ENCODE measurements at places on chromosomes 7 and 10. TPM values are rescaled to one million over a fixed set of nuclear protein-coding genes. Genes with fewer than 3 reads are reported as not detected.
A peak's percentile ranks its signal among the peaks of the same experiment; 100 is the strongest.

DNA sequence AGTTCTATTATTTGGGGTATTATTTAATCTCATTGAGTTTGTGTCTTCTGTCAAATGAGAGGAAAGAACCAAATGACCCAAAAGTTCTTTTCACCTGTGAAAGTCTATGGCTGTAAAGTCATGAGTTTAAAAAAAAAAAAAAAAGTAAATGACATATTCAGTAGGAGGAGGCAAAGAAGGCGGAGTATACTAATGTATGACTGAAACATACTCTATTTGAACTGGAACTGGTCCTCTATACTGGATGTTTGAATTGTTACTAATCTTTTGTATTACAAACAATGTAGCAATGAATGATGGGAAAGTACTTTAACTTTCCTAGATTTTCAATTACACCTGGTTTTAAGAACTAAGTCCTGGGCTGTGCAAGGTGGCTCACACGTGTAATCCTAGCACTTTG is 24.9 kb upstream of the GSAP start:
- H3K4me1 ChIP-seq = peaks cover 14% of the 10 kb centered on the region
- H3K4me3 ChIP-seq = no peak overlapping the region
- H3K27me3 ChIP-seq = no peaks in the 10 kb centered on the region
- no peak for DNase-seq
- H3K27ac ChIP-seq = no peak overlapping the region
- H3K36me3 ChIP-seq = no peaks in the 10 kb centered on the region

- H3K36me3 ChIP-seq = no peaks in the 10 kb centered on the region
- no peaks in the 10 kb centered on the region for H3K27me3 ChIP-seq
- H3K4me3 ChIP-seq = no peak overlapping the region
- H3K27ac ChIP-seq = no peak overlapping the region
- no peak for DNase-seq
Measured at GRCh38 chr10:115214829-115215228, 121.7 kb downstream of the ATRNL1 start.

GRCh38 chr10:71708897-71709882 is 10.4 kb downstream of the C10orf105 start:
- no peaks in the 10 kb centered on the region for H3K36me3 ChIP-seq
- H3K27me3 ChIP-seq = peaks cover 8% of the 10 kb centered on the region
- DNase-seq = no peak
- H3K27ac ChIP-seq = no peak overlapping the region
- no peak overlapping the region for H3K4me3 ChIP-seq
- peaks cover 7% of the 10 kb centered on the region for H3K4me1 ChIP-seq

GRCh38 chr10:97371696-97372095 is 29.4 kb downstream of the RRP12 start:
- H3K4me3 ChIP-seq = no peak overlapping the region
- H3K27me3 ChIP-seq = no peaks in the 10 kb centered on the region
- H3K4me1 ChIP-seq = no peaks in the 10 kb centered on the region
- H3K27ac ChIP-seq = no peak overlapping the region
- DNase-seq = no peak
- peaks cover 35% of the 10 kb centered on the region for H3K36me3 ChIP-seq

DNA sequence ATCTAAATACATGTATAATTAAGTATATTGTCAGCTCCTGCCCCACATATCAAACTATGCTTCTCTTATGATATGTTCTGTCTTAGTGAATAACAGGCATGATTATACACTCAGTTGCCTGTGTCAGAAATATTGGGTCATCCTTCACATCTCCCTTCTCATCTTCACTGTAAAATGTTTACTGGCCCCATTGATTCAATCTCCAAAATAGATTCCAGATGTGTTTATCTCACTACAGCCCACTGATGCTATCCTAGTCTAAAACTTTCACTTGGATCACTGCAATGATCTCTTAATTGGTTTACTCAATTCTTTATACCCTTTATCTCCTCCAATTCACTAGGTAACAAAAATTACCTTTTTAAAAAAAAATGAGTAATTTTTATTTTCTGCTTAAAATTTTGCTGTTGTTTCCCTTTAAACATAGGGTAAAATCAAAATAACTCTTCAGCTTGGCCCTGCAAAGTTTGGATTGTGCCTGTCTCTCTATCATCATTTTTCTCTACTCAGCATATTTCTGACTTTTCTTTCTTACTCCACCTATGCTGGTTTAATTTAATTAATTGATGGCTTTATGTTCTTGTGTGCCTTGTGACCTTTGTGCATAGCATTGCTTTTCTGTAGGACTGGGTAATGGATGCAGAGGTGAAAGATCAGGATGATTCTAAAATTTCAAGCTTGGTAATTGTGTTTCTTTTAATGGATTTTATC is 233.9 kb upstream of the FOXP2 start:
- no peak overlapping the region for H3K4me3 ChIP-seq
- H3K36me3 ChIP-seq = no peaks in the 10 kb centered on the region
- H3K27ac ChIP-seq = no peak overlapping the region
- H3K27me3 ChIP-seq = no peaks in the 10 kb centered on the region
- H3K4me1 ChIP-seq = no peaks in the 10 kb centered on the region

DNA sequence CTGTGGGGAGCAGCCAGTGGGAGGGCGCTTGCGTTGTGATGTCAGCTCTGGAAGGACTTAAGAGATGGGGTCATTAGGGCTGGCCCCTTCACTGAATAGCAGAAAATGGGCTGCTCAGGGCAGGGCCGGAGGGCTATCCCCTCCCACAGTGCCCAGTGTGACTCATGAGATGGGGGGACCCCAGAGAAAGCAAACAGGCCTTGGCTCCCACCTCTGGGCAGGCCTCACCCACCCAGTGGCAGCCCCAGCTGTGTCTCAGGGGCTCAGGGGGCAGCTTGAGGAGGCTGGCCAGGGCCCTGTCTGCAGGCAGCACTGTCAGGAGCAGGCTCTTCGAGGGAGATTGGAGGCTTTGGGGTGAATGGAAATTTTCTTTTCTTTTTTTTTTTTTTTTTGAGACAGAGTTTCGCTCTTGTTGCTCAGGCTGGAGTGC is 168.3 kb downstream of the SLIT1 start:
- no peaks in the 10 kb centered on the region for H3K36me3 ChIP-seq
- no peaks in the 10 kb centered on the region for H3K27me3 ChIP-seq
- no peak overlapping the region for H3K4me3 ChIP-seq
- H3K4me1 ChIP-seq = peaks cover 8% of the 10 kb centered on the region
- no peak overlapping the region for H3K27ac ChIP-seq
- DNase-seq = no peak

- no peaks in the 10 kb centered on the region for H3K27me3 ChIP-seq
- H3K4me3 ChIP-seq = no peak overlapping the region
- peaks cover 3% of the 10 kb centered on the region for H3K36me3 ChIP-seq
- no peak for DNase-seq
- no peaks in the 10 kb centered on the region for H3K4me1 ChIP-seq
- H3K27ac ChIP-seq = no peak overlapping the region
Measured at GRCh38 chr10:127018298-127018650, 113.0 kb downstream of the DOCK1 start.

DNA sequence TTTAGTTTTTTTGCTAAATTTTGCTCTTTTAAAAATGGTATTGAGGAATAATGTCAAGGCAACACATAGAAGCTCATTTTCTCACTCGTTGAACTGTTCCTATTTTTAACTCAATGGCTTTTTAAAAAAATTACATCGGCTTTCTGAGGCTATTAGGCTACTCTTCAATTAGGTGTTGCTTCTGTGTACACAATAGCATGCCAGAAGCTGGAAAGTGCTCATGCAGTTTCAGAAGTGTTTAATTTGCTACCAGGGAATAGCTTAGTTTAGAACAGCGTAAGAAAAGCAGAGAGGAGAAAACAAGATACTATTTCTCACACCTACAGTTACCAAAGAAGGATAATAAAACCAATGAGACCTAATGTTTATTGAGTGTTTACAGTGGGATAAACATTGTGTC is 157.4 kb downstream of the NXPH1 start:
- H3K36me3 ChIP-seq = no peaks in the 10 kb centered on the region
- H3K27ac ChIP-seq = no peak overlapping the region
- H3K4me3 ChIP-seq = no peak overlapping the region
- H3K4me1 ChIP-seq = no peaks in the 10 kb centered on the region
- DNase-seq = no peak

- no peak overlapping the region for H3K4me3 ChIP-seq
- peaks cover 22% of the 10 kb centered on the region for H3K4me1 ChIP-seq
- H3K27me3 ChIP-seq = no peaks in the 10 kb centered on the region
- peak; percentile 81 for DNase-seq
- peak overlapping the region; percentile 89 for H3K27ac ChIP-seq
- H3K36me3 ChIP-seq = no peaks in the 10 kb centered on the region
Measured at GRCh38 chr7:141674171-141674671, 27.7 kb downstream of the DENND11 start.

DNA sequence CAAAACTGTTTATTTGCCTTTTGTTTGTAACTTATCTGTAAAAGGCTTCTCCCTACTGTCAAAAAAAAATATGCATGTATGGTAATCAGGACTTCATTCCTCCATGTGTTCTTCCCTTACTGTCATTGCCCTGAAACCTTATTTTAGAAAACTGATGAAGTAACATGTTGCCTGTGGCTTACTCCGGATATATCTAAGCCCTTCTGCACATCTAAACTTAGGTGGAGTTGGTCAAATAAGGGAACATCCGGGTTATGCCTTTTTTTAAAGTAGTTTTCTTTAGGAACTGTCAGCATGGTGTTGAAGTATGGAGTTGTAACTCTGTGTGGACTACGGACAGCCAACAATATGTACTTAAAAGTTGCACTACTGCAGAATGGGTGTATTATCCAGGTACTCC is 6.2 kb downstream of the SAR1A start:
- no peak overlapping the region for H3K4me3 ChIP-seq
- no peak for DNase-seq
- no peaks in the 10 kb centered on the region for H3K27me3 ChIP-seq
- H3K4me1 ChIP-seq = peaks cover 14% of the 10 kb centered on the region
- H3K27ac ChIP-seq = no peak overlapping the region

SFMBT2 gene
- 3.9 TPM for total RNA-seq

DNA sequence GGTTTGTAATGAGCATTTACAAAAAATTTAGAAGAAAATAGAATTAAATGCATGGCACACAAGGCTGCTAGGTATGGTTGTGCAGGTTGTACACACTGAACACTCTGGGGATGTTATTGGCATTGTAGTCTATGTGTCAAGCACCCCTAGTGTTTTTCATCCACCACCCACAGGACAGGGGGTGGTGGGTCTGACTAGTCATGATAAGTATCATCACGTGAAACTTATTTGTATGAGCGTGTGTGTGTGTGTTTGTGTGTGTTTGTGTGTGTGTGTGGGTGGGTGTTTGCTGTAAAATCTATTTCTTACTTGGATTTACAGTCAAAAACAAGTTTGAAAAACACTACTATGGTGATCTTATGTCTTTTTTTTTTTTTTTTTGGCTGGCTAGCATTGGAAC is 66.5 kb downstream of the MAP3K8 start:
- no peak for DNase-seq
- no peak overlapping the region for H3K27ac ChIP-seq
- no peaks in the 10 kb centered on the region for H3K4me1 ChIP-seq
- no peaks in the 10 kb centered on the region for H3K36me3 ChIP-seq
- peaks cover 9% of the 10 kb centered on the region for H3K27me3 ChIP-seq
- H3K4me3 ChIP-seq = no peak overlapping the region

DNA sequence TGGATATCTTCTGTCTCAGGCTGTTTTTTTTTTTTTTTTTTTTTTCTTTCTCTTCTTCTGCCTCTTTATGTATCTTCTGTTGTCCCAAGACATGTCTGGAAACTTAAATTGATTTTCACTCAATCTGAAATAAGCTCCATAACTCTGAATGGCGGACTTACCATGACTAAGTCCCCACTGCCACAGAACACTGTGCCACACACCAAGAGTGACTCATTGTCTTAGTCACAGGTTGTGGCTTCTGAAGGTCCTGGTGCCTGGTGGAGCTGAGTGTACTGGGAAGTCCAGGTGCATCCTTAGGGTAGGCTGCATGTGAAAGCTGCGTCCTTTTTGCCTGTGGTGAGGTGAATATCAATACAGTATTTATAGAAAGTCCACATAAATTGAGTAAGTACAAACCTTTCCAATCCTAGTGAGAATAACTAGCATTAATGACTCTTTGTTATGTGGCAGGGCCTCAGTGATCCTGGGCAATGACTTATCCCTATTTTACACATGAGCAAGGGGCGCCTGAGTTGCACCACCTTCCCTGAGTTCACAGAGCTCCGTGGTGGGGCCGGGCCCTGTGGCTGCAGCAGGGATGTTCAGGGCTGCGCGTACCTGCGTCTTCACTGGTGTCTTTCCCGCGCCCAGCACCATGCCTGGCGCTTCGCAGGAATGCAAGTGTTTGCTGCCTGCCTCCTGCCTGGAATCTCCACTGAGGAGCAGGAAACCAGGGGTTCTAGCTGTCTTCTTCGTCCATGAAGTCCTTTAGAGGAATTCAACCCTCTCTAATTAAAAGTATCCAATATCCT is 4.3 kb downstream of the PFKP start:
- H3K4me1 ChIP-seq = peaks cover 35% of the 10 kb centered on the region
- peak overlapping the region; percentile 80 for H3K27ac ChIP-seq
- no peak overlapping the region for H3K4me3 ChIP-seq
- peak; percentile 92 for DNase-seq
- peaks cover 9% of the 10 kb centered on the region for H3K36me3 ChIP-seq
- no peaks in the 10 kb centered on the region for H3K27me3 ChIP-seq

DNA sequence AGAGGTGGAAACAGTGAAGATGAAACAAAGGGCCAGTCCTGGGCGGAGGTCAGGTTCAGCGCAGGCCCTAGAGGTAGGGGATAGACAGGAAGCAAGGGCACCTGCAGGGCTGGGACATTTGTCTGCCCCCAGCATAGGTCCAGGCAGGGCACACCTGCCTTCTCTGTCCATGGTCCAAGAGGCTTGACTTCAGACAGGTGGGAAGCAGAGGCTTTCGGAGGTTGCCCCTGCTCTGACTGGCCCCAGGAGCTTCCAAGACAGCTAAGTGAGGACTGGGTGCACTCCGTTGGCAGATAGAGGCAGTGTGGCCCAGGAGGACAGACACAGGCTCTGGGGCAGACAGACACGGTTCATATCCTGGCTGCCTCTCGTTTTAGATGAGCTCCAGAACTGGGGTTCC is 71.6 kb upstream of the GRB10 start:
- H3K36me3 ChIP-seq = no peaks in the 10 kb centered on the region
- H3K27me3 ChIP-seq = no peaks in the 10 kb centered on the region

DNA sequence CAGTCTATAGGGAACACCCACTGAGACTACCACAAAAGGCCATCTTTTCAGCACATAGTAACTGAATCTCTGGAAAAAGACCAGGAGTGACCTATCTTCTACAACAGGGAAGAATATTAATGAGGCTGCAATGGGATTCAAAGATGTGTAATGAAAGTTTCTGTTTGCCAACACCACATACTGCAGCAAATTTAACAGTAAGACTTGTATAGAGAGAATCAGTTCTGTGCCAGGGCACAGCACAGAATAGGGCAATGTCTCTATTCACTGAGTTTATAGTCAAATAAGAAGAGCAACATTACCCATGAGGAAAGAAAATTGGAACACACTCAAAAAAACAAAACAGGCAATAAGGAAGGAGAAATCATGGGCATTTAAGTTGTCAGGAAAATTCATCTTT is 91.4 kb upstream of the PTN start:
- H3K36me3 ChIP-seq = no peaks in the 10 kb centered on the region
- no peaks in the 10 kb centered on the region for H3K4me1 ChIP-seq
- no peak overlapping the region for H3K27ac ChIP-seq
- H3K27me3 ChIP-seq = no peaks in the 10 kb centered on the region
- no peak for DNase-seq

DNA sequence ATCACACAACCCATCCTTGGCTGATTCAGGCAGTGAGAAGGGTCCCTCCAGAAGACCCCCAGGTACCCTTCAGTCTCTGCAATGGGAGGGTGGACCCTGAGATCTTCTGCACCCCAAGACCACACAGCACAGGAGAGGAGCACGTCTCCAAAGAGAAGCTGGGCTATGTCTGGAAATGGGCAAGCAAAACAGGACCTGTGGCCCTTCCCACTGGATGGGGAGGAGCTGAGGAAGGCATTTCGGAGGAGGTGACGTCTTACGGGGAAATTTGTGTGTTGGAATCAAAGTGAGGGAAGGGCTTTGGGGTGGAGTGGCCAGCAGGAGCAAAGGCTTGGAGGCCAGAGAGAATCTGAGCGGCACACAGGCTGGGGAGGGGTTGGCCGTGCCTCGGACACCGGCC is 16.5 kb downstream of the GRIFIN start:
- peaks cover 12% of the 10 kb centered on the region for H3K4me1 ChIP-seq
- no peak overlapping the region for H3K4me3 ChIP-seq
- no peak overlapping the region for H3K27ac ChIP-seq

Data from astrocyte (in vitro differentiated cells and primary cell).